Naive thymus-derived CD8-positive, alpha-beta T cell (primary cell): ENCODE measurements at places on chromosomes 11 and 22.

- no peak for DNase-seq
- H3K4me1 ChIP-seq = no peaks in the 10 kb centered on the region
- no peaks in the 10 kb centered on the region for H3K27me3 ChIP-seq
- H3K36me3 ChIP-seq = no peaks in the 10 kb centered on the region
- H3K27ac ChIP-seq = no peak overlapping the region
- H3K4me3 ChIP-seq = no peak overlapping the region
These were observed 150.0 kb downstream of the SHANK2 start for GRCh38 chr11:71102251-71102995.

- no peaks in the 10 kb centered on the region for H3K4me1 ChIP-seq
- no peaks in the 10 kb centered on the region for H3K27me3 ChIP-seq
- no peaks in the 10 kb centered on the region for H3K36me3 ChIP-seq
- H3K27ac ChIP-seq = no peak overlapping the region
- no peak for DNase-seq
These were observed 3.4 kb upstream of the OR8I2 start for GRCh38 chr11:56089697-56090096.

DNA sequence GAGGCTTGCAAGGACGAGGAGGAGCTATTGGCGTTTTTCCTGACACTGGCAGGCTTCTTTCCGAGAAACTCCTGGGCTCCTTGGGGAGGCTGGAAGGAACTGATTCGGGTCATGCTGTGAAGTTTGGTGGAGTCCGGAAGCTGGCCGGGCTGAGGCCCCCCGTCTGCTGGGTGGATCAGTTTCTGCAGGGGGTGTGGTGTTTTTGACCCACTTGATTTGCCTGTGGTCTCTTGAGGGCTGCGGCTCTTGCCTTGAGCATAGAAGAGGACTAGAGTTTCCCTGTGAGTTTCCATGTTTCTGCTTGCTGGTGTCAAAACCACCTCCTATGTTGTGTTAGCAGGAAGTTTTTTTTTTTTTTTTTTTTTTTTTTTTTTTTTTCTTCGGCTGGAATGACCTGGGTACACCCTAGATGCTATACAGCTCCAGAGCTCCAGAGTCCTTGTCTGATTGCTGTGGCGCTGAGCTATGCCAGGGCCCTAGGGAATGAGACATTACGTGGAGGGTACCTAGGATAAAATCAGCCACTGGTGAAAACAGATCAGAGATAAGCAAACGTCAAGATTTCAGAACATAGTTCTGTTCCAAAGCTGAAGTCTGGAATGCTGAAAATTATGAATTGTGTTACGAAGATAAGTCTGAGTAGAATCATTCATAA is 728 bp downstream of the TBC1D22A start:
- DNase-seq = peak; percentile 26
- H3K4me3 ChIP-seq = peak overlapping the region; percentile 95
- H3K36me3 ChIP-seq = no peaks in the 10 kb centered on the region
- H3K27me3 ChIP-seq = no peaks in the 10 kb centered on the region

- peak; percentile 73 for DNase-seq
- peaks cover 24% of the 10 kb centered on the region for H3K36me3 ChIP-seq
- H3K4me3 ChIP-seq = peak within 1 kb of the TSS; percentile 90
- peak within 1 kb of the TSS; percentile 98 for H3K27ac ChIP-seq
These were observed at the start of gene CYTH4 for GRCh38 chr22:37282385-37282677. TSS of gene CYTH4 (plus strand) at chr22:37282508. CDS start at chr22:37282570, 62 bp downstream.

GRCh38 chr11:117175781-117176180 is 2.8 kb upstream of the SIDT2 start:
- H3K4me3 ChIP-seq = no peak overlapping the region
- no peaks in the 10 kb centered on the region for H3K36me3 ChIP-seq
- peaks cover 42% of the 10 kb centered on the region for H3K4me1 ChIP-seq
- DNase-seq = no peak
- H3K27ac ChIP-seq = no peak overlapping the region

- DNase-seq = no peak
- H3K4me3 ChIP-seq = no peak overlapping the region
- no peaks in the 10 kb centered on the region for H3K36me3 ChIP-seq
- H3K27ac ChIP-seq = no peak overlapping the region
These were observed 90.0 kb downstream of the CCDC81 start for GRCh38 chr11:86464509-86465221.

DNA sequence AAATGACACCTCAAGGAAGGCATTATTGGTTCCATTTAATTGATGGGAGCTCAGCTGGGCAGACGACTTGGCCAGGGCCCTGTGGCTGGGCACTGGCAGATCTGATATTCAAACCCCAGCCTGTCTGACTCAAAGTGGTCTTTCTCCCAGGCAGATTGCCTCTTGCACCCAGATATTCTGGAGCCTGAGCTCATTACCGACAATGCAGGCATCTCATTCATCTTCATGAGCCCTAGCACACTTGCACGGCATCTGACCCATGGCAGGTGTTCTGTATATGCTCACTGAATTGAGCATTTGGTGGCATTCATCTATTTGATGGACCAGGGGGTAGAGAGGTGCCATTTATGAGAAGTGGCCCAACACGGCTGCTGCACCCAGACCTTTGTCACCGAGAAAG is 193.1 kb downstream of the DSCAML1 start:
- H3K4me1 ChIP-seq = peaks cover 4% of the 10 kb centered on the region
- no peak for DNase-seq
- no peak overlapping the region for H3K27ac ChIP-seq
- H3K36me3 ChIP-seq = no peaks in the 10 kb centered on the region
- H3K4me3 ChIP-seq = no peak overlapping the region
- H3K27me3 ChIP-seq = peaks cover 19% of the 10 kb centered on the region

DNA sequence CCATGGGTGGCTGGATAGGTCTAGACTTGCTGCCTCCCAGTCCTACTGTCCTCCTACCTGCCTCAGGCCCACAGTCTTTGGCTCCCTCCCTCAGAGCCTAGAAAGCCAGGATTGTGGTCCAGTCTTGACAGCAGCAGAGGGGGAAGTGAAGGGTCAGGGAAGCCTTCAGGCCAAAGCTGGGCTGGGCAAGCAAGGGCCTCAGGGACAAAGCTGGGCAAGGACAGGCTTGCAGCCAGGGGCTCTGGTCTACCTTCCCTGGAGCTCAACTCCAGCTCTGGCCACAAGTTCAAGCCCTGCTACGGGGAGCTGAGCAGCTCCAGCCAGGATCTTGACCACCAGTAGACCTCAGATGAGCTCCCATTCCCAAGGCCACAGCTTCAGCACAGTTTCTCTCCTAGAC is 14.9 kb downstream of the LMO1 start:
- H3K36me3 ChIP-seq = no peaks in the 10 kb centered on the region
- no peaks in the 10 kb centered on the region for H3K4me1 ChIP-seq
- H3K27ac ChIP-seq = no peak overlapping the region
- H3K27me3 ChIP-seq = peaks cover 18% of the 10 kb centered on the region
- DNase-seq = no peak

GRCh38 chr22:27153386-27153785 is 496.0 kb downstream of the MIAT start:
- no peak overlapping the region for H3K4me3 ChIP-seq
- no peaks in the 10 kb centered on the region for H3K36me3 ChIP-seq
- no peak for DNase-seq
- H3K27ac ChIP-seq = no peak overlapping the region
- peaks cover 59% of the 10 kb centered on the region for H3K27me3 ChIP-seq
- H3K4me1 ChIP-seq = peaks cover 8% of the 10 kb centered on the region

DNA sequence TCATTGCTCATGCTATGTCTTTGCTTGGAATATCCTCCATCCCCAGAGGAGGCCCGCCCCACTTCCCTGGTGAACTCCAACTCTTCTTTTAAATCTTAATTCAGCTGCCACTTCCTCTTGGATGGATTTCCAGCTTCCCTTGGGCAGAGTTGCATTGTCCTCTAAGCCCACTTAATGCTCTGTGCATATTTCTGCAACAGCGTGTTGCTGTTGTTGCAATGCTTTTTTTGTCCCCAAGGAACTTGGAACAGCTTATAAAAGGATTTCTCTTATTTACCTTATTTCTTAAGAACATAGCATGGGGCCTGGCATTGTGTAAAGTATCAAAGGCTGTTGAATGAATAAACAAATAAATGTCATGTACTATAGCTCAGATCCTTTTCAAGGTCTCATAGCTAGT is 507.4 kb downstream of the METTL15 start:
- no peak for DNase-seq
- H3K36me3 ChIP-seq = no peaks in the 10 kb centered on the region
- no peaks in the 10 kb centered on the region for H3K27me3 ChIP-seq
- H3K4me1 ChIP-seq = no peaks in the 10 kb centered on the region
- H3K27ac ChIP-seq = no peak overlapping the region

DNA sequence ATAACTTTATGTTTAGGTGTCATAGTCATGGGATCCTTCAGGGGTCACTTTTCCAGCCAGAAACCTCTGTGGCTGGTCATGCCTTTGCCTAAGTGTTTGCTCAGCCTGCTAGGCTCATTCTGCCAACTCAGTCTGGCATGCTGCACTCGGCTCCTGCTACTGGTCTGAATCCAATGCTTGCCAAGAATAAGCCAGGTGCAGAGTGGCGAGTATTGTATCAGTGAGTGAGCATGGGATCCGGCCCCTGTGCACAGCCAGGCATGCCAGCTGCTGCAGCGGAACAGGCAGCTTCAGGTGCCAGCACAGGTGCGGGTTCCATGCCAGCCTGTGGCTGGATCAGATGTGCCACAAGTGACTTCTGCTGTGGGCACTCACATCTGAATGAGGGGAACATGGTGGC is 1269.3 kb upstream of the CNTN5 start:
- no peak for DNase-seq
- no peaks in the 10 kb centered on the region for H3K4me1 ChIP-seq
- H3K27me3 ChIP-seq = no peaks in the 10 kb centered on the region
- H3K4me3 ChIP-seq = no peak overlapping the region
- H3K27ac ChIP-seq = no peak overlapping the region

DNA sequence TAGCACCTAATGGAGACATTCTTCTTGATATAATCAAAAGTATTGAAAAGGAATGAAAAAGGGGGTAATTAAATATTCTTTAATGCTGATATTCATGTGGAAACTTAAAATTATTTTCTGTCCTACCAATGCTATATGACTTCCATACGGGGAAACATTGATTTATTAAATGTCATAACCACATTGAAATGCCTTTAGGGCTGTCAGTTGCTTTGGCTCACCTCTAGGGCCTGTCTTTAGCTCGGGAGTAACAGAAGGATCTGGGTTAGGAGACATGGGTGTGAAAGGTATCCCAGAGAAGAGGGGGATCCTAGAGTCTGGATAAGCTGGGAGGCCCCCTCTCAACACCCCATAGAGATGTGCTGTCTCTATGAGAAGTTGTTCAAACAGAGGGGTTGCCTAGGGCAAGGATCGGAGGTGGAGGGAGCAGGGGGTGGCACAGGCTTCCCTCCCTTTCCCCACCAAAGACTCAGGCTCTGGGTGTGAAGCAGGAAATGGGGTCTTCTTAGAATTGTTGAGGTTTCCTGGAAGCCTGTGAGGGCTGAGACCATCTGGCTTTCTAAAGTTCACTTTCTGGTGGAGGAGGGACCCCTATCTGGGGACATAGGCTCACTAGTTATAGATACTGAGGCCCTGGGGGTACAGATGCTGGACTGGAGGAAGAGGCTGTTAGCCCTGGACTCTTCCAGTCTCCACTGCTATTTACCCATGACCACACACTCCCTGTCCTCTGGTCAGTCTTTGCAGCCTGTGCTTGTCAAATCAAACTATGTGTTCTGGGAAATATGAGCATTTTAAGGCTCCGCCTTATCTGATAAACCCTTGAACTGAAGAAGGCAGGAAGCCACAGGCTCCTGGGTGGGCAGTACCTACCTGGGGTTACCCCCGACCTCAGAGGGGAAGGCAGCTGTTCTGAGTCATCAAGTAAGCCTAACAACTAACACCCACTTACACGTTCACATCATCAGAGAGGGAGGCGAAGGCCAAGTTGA is 55.8 kb upstream of the RRAS2 start:
- peak overlapping the region; percentile 79 for H3K4me3 ChIP-seq
- peaks cover 40% of the 10 kb centered on the region for H3K4me1 ChIP-seq
- H3K27me3 ChIP-seq = no peaks in the 10 kb centered on the region
- no peaks in the 10 kb centered on the region for H3K36me3 ChIP-seq
- peak overlapping the region; percentile 76 for H3K27ac ChIP-seq

- no peak overlapping the region for H3K4me3 ChIP-seq
- no peak for DNase-seq
- H3K27me3 ChIP-seq = peaks cover 42% of the 10 kb centered on the region
- no peaks in the 10 kb centered on the region for H3K4me1 ChIP-seq
These were observed 94.6 kb upstream of the OR9G4 start for GRCh38 chr11:56842814-56843794.

- no peaks in the 10 kb centered on the region for H3K27me3 ChIP-seq
- no peak for DNase-seq
- H3K4me1 ChIP-seq = peaks cover 2% of the 10 kb centered on the region
- no peak overlapping the region for H3K4me3 ChIP-seq
- H3K36me3 ChIP-seq = peaks cover 10% of the 10 kb centered on the region
- H3K27ac ChIP-seq = no peak overlapping the region
These were observed 26.7 kb downstream of the ALG8 start for GRCh38 chr11:78112582-78113275.

GRCh38 chr11:34975482-34975881 is 59.1 kb downstream of the PDHX start:
- H3K27ac ChIP-seq = no peak overlapping the region
- H3K4me1 ChIP-seq = peaks cover 20% of the 10 kb centered on the region
- no peaks in the 10 kb centered on the region for H3K27me3 ChIP-seq
- peaks cover 82% of the 10 kb centered on the region for H3K36me3 ChIP-seq

- H3K27me3 ChIP-seq = no peaks in the 10 kb centered on the region
- H3K4me3 ChIP-seq = no peak overlapping the region
- peaks cover 60% of the 10 kb centered on the region for H3K4me1 ChIP-seq
- peaks cover 43% of the 10 kb centered on the region for H3K36me3 ChIP-seq
- H3K27ac ChIP-seq = peak overlapping the region; percentile 86
These were observed 70.3 kb downstream of the MAML2 start for GRCh38 chr11:96272529-96273222.

GRCh38 chr22:44128958-44129618 is 51.6 kb upstream of the PARVG start:
- H3K4me1 ChIP-seq = peaks cover 7% of the 10 kb centered on the region
- H3K4me3 ChIP-seq = no peak overlapping the region
- no peak overlapping the region for H3K27ac ChIP-seq
- DNase-seq = no peak

GRCh38 chr11:123509737-123510578 is 79.9 kb downstream of the GRAMD1B start:
- no peak overlapping the region for H3K4me3 ChIP-seq
- no peak for DNase-seq
- no peak overlapping the region for H3K27ac ChIP-seq
- peaks cover 8% of the 10 kb centered on the region for H3K4me1 ChIP-seq
- H3K27me3 ChIP-seq = peaks cover 7% of the 10 kb centered on the region
- no peaks in the 10 kb centered on the region for H3K36me3 ChIP-seq

DNA sequence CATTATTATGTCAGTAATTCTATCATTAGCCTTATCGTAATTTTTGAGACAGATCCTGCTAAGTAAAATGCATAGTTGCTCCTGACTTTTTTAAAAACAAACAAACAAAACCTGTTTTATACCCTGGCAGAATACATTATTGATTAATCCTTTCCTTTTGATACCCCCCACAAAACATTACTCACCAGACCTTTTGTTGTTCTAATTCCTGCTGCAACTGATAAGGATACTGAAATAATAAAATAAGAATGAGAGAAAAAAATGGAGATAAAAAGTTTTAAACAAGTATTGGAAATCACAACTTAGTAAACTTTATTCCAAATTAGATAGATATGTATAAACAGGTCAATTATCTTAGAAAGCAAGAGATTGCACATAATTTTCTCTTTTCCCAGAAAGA is 28.6 kb downstream of the MS4A4E start:
- H3K27me3 ChIP-seq = peaks cover 12% of the 10 kb centered on the region
- H3K36me3 ChIP-seq = no peaks in the 10 kb centered on the region
- no peaks in the 10 kb centered on the region for H3K4me1 ChIP-seq
- no peak overlapping the region for H3K4me3 ChIP-seq
- H3K27ac ChIP-seq = no peak overlapping the region

- H3K36me3 ChIP-seq = no peaks in the 10 kb centered on the region
- DNase-seq = no peak
- H3K4me1 ChIP-seq = no peaks in the 10 kb centered on the region
- no peak overlapping the region for H3K27ac ChIP-seq
- no peak overlapping the region for H3K4me3 ChIP-seq
- H3K27me3 ChIP-seq = no peaks in the 10 kb centered on the region
These were observed 22.5 kb downstream of the LRP4 start for GRCh38 chr11:46895821-46896220.
